HFF-Myc (cell line): ENCODE measurements at places on chromosomes 2 and 18.

- no peak for DNase-seq
These were observed 45.1 kb upstream of the TNP1 start for GRCh38 chr2:216904974-216905373.

DNA sequence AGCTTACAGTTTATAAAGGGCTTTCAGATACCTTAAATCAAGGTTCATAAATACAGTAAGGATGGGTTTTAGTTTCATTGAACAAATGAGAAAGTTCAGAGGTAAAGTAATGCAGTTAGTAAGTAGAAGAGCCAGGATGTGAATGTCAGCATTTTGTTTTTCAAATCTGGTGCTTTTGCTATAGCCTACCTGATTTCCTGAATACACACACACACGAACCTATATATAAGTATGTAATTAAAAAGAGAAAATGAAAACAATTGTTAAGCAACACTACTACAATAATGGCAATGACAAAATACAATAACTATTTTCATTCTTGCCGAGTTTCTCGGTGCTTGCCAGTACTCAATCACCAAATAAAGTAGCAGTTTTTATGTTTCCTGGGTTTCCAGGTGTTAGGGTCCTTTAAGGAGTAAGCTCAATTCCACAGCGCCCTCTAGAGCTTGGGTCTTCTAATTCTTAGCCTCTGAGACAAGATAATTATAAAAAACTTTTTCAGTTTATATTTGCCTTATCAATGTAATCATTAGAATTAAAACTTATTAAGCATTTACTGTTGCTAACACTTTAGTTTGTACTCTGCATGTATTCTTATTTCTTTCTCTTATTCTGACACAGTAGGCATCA is 512.9 kb upstream of the ACVR2A start:
- DNase-seq, result no peak

DNA sequence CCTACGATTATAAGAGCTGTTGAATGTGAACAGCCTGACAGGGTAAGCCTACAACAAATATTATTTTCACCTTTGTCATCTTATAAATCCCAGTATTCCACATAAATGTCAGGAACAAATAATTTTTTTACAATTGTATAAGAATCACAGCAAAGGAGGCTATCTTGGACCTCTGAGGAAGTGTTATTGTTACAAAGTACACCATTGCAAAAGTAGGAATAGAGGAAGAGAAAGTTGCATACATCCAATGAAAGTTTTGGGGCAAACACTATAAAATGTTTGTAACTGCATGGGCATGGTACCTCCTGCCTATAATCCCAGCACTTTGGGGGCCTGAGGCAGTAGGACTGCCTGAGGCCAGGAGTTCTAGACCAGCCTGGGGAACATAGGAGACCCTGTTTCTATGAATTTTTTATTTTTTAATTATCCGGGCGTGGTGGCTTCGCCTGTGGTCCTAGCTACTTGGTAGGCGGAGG is 715 bp upstream of the MEMO1 start:
- DNase-seq, result no peak

DNA sequence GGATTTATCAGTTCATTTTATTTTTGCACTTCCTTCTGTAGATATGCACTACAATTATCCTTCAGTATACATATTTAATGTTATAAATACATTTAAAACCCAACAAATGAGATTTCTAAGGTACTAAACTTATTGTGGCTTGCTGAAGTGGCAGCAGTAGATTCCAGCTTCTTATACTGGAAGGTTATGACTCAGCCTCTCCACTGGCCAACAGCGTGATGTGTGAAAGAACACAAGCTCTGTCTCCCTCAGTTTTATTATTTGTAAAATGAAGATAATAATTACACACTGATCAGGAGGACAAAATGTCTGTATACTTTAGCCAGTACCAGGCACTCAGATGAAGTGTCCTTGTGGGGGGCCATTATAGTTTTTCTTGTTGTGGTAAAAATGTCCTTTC is 1147.1 kb downstream of the CNTNAP5 start:
- DNase-seq, result no peak

- no peak for DNase-seq
These were observed 85.4 kb upstream of the OTOS start for GRCh38 chr2:240225660-240226475.

DNA sequence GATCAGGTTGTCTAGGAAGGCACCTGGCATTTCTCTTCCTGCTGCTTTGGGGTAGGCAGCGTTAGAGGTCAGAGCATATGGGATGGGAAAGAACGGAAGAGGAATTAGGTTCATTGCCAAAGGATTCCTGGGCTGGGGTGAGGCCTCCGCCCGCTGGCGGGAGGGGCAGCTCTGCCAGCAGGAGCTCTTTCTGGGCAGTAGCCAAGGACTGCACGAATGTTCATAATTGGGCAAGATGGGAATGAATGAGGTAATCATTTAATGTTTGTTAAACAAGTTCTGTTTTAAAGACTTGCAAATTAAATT is 253.9 kb downstream of the AGAP1 start:
- no peak for DNase-seq

GRCh38 chr18:78073275-78073674 is 823.6 kb downstream of the GALR1 start:
- DNase-seq, result no peak

DNA sequence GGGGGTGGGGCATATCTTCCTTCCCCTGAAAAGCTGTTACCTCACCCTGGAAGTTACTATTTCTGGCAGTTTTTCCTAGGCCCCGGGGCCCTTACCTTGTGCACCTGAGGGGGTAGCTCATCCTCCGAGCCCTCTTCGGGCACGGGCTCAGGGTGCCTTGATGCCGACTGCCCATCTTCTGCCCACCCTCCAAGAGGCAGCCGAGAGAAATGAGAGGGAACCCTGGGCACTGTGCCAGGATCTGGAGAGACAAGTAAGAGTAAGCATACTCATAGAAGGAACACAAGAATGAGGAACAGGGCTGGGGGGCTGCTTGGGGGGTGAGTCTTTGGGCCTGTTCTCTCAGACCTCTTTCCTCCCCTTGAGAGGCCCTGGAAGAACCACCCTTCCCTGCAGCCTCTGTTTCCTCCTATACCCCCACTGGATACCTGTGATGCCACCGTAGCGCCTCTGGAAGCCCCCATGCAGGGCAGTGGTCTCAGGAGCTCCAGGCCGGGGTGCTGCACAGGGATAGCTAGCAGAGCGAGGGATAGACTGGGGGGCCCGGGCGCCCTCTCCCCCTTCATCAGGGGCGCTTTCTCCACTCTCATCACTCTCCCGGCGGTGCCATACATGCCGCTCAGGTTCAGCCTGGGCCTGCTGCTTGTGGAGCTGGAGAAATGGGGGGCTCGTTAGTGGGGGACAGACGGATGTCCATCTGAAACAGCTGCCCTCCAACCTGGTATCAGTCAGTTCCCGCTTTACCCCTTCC is 2.1 kb upstream of the ABCB6 start:
- DNase-seq, result no peak

GRCh38 chr2:111918383-111918806 is 20.0 kb downstream of the MERTK start:
- DNase-seq, result peak; percentile 97

- no peak for DNase-seq
These were observed 621.7 kb upstream of the ACVR2A start for GRCh38 chr2:147223119-147223518.
